GM23338 (cell line): ENCODE measurements at places on chromosomes 7 and 10.

- no peak for DNase-seq
Observed at GRCh38 chr7:156380261-156380660, 260.3 kb upstream of the RNF32 start.

DNA sequence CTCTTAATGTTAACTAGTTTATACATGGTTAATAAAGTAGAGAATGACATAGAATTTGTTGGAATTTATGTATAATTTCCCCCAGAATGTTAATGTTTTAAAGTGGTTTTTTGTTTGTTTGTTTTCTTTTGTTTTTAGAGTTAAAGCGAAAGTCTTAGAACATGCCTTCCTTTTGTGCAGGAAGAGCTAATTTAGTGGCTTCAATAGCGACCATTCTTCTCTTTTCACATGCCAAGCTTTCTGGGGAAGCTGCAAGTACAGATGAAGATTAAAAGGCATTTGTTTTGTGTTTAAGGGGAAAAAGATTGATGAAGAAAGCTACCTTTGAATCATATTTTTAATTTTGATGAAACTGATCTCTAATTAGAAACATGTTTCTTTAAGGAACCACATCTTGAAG, 256.3 kb upstream of the CSTF2T start:
- peak; percentile 45 for DNase-seq

DNA sequence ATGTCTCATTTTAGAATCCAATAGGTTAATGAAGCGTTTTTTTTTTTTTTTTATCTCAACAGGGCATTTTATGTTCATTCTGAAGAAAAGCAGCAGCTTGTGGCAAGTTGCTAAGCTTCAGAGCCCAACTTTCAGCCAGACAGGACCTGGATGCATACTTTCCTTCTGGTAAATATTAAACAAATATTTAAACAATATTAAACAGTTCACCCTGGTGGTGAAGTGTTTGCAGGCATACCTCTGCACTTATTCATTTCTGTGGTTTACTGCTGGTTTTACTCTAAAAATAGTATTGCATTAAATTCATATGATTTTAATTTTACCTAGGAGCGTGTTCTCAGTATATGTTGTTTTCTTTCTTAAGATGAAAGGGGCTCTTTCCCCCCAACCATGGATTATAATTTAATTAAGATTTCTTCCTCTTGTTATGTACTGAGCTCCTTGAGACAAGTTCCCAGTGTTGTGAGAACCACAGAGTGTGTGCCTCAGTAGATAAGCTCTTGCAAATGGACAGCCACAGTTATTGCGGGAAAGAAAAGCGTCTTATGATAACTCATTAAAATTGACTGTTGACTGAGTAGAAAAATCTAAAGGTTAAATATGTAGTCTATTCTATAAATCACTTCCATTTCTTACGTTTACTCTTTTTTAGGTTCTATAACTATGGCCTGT, 155.8 kb downstream of the MALRD1 start:
- no peak for DNase-seq

- no peak for DNase-seq
Observed at GRCh38 chr7:148921806-148922205, 37.7 kb upstream of the EZH2 start.

GRCh38 chr7:2223321-2223720, 9.4 kb downstream of the MAD1L1 start:
- no peak for DNase-seq

DNA sequence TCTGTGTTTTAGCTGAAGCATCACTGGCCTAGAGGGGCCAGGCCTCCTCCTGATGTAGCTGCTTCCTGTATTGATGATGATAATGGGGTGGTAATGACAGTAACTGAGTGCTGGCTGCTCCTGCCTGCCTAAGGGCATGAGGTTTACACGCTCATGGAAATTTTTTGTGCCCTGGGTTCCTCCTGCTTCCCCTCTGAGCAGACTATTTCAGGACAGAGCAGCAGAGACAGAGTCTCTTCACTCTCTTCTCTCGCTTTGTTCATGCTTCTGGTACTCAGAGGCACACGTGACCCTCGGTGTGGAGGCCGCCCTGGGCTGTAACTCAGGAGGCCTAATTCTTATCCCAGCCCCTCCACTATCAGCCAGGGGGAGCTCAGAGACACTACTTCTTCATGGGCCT, 27.9 kb downstream of the LRRC20 start:
- DNase-seq, result no peak

DNA sequence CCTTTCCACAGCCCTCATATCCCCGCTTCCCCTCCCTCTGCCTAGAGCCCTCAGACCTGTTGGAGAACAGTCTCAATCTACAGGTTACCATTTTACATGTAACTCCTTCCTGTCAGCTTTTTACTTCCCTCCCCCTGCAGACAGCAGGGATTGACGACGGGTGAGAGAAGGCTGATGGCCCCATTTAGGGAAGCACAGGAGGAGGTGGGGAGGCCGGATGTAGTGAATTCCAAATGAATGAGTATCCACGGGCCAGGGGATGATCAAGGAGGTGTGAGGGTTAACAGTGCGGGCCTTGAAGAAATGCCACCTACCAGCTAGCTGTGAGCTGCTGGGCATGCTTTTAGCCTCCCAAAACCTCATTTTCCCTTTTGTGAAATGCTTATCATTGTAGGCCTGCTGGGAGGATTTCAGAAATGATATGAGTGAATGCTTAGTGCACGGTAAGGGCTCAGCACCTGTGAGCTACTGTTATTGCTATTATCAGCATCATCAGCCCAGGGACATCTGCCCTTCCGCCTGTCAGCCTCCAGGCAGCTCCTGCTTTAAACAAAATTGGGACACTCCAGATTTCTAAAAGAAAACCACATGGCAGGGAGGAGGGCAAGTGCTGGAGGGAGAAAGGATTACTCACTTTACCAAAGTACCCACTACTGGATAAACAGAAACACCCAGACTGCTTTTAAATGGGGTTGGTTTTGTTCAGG, 6.5 kb upstream of the NANOS1 start:
- peak; percentile 60 for DNase-seq

GRCh38 chr7:44971902-44972441, 6.8 kb downstream of the MYO1G start:
- DNase-seq, result no peak

GRCh38 chr10:33196710-33197491, 137.6 kb downstream of the NRP1 start:
- no peak for DNase-seq

DNA sequence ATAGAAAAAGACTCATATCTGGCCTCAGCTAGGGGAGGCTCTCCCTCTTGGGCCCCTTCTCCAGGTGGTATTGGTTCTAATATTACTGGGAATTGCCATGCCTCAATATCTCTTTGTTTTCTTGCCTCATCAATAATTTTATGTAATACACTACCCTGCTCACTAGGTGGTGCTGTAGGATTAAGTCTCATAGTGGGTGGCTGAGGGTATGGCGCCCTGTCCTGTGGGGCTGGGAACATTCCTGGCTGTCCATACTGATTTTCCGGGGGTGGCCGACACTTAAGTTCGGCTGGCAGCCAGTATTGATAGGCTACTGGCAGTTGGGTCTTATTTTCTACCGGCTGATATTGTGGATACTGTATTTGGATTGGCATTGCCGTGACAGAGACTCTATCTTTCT, 9.0 kb upstream of the TAS2R3 start:
- DNase-seq, result peak; percentile 86
